ENCODE measurements at places on chromosomes 3 and 15.
A peak's percentile ranks its signal among the peaks of the same experiment; 100 is the strongest.

DNA sequence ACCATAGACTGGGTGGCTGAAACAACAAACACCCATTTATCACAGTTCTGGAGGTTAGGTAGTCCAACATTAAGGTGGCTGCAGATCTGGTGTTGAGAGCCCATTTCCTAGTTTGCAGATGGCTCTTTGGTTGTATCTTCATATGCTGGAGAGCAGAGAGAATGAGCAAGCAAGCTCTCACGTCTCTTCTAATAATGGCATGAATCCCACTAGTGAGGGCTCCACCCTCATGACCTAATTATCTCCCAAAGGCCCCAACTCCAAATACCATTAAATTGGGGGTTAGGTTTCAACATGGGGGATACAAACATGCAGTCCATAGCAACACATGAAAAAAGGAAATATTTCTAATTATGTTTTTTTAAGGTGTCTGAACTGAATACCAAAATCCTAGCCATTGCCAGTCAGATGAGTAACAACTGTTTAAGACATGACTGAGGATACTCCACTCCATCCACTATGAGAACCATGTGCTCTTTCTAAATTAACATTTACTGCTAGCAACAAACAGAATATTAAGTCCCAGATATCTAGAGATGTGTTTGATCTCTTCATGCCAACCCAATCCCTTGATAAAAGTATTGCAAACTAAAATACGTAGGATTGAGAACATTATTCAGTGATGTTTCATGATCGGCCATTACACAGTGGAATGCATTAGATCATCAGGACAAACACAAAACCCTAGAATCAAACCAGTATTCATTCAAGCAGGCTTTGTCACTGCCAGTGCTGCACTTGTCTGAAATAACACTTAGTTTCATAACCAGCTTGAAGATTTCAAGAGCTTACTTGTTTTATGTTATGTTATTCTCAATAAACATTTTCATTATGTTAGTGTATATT, 340.3 kb downstream of the SLC9A9 start:
- no peak for DNase-seq

DNA sequence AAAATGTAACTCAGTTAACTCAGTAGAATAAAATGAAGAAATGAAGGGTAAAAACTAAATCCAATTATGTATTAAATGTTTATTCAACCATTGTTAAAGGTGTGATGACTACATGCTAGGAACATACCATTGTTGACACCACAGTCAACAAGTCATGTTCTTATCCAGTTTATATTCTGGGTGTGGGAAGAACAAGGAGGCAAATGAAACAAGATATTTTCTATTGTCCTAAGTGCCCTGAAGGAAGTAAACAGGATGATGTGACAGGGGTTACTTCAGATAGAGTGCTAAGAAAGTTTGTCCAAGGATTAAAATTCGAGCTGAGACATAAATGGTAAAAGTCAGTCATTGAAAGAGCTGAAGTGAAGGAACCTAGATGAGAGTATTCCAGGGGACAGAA, 13.1 kb downstream of the AP3S2 start:
- DNase-seq, result no peak

DNA sequence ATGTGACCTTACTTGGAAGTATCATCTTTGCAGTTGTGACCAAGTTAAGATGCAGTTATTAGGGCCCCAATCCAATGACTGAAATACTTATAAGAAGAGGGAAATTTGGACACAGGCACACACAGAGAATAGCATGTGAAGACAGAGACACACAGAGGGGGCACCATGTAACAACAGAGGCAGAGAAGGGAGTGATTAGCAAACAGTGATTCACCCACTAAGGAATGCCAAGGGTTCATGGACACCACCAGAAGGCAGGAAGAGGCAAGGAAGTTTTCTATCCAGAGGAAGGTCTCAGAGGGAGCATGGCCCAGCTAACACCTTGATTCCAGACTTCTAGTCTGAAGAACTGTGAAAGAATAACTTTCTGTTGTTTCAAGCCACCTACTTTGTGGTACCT, 25.0 kb downstream of the SIDT1 start:
- no peak for DNase-seq

GRCh38 chr3:83513677-83514076, 1445.1 kb upstream of the CADM2 start:
- no peak for DNase-seq

- DNase-seq, result no peak
These were observed 160.6 kb upstream of the POU1F1 start for GRCh38 chr3:87436781-87437543.

- no peak for DNase-seq
These were observed 569.8 kb downstream of the VGLL3 start for GRCh38 chr3:86420990-86421739.

DNA sequence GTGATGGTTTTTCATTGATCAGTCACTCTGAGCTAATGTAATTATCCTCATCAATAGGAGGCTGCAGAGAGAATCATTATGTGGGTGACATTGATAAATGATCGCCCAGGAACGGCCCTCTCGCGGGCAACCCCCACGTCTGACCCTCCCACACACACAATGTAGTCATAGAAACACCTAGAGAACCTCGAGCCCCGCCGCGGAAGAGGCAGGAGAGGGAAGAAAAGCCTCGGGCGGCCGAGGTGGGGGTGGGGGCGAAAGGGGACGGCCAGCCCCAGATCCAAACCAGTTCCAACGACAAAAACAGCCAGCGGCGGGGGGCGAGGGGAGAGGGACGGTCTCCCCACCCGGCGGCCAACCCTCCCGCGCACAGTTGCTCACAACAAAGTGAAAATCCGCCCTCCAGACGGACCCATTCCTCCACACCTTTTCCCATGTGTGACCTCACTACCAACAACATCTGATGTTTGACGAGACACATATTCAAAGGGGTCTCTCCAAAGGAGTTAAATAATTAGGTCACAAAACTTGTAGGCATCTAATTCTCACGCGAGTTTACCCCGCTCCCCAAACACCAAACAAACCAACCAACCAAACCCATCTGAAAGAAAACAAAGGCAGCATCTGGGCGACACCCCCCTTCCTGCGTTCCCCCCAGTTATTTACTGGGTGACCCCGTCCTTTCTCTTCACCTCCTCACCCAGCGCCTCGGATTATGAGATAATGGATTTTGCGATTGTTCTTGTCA, 213.0 kb downstream of the MEIS2 start:
- DNase-seq, result no peak

DNA sequence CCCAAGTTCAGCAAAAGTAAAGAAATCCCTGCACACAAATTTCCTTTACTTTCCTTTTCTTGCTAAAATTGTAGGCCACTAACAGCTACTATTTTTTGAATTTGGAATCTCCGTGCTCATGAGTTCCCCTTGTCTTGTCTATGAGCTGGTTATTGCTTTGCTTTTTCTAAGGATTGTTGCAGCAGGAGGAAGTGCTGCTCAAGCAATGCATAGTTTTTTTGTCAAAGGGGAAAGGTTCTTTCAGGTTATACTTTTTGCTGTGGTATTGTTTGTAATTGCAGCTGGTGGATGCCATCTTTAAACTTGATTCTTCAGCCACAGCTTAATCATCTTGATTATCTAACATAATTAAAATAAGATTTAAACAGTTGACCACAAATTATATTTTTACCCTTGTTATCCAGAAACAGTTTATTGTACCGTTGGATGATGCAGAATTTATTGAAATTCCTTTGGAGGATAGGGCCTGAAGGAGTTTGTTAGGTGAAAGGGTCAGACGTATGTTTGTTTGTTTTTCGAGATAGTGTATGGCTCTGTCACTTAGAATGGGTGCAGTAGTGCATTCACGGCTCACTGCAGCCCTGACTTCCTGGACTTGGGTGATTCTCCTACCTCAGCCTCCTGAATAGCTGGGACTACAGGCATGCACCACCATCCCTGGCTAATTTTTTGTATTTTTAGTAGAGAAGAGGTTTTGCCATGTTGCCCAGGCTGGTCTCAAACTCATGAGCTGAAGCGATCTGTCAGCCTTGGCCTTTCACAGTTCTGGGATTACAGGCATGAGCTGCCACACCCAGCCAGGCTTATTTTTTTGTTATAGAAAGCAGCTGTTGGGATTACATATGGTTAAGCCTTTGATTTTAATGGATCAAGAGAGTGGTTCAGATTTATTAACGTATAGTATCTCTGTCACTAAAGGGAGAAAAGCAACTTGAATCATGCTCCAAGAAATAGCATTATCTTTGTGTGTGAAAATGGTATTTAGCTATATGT, 11.7 kb downstream of the MGA start:
- DNase-seq, result no peak

DNA sequence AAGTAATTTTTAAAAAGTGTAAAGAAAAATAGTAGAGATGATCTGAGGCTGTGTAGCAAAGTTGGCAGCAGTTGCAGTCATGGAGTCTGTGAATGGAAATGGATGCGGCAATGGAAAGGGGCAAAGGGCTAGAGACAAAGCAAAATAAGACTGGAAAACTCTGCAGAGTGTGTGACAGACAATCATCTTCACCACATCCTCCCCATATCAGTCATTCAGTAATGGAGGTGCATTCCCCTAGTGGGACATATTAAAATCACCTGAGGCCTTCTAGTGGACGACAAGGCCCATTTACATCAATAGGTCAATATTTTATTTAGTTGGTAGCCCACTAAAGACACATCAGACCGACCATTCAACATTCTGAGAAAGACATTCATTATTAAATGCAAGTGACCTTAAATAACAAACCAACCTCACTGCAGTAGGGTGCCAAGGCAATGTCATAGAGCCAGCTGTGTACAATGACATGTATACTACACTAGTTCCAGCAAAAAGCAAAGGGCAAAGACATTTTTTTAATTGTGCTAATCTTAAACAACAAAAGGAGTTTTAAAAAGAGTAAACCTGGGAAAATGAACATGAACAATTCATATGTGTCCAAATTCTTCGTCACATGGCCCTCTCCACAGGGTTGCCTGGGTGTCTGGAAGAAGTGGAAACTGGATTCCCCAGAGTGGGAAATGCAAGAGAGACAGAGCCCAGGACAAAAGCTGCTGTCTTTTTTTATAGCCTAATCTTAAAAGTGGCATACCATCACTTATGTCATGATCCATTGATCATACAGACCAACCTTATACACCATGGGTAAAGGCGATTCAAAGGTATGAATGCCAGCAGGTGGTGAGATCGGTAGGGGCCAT, 15.6 kb upstream of the RAP2B start:
- DNase-seq, result no peak

GRCh38 chr3:111667621-111668239, 72.6 kb upstream of the ZBED2 start:
- peak; percentile 66 for DNase-seq

DNA sequence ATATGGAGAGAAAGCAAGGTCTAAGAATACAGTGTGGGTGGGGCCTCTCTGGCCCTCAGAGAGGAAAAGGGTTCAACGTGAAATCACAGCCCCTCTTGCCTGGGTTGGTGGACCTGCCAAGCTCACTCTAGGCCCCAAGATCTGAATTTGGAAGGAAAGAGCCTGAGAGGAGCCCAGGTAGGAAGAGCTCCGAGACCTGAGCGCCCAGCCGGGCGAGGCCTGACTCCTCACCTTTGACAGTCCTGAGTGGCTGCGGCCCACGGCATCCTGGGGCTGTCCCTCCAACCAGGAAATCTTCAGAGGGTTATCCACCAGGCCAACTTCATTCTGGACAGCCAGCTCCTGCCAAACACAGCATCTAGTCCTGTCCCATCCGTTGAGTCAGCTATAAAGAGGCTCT, 3.7 kb downstream of the C15orf62 start:
- no peak for DNase-seq

DNA sequence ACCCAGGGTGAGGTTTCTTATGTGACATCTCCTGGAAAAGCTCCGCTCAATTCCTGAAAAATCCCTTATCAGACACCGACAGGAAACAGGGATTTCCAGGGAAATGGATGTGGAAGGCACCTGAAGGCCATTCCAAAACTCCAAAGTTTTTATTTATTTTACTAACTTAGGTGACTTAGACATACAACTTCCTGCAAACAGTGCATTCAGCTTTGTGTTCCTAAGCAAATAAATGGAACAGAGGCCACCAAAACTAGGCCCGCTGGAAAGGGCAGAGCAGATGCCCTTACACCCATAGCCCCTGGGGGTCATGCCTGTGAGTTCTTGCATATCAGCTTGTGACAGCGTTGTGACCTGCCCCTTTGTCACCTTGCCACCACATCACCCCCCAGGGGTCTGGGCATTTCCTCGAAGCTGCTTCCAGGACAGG, 239.4 kb downstream of the XXYLT1 start:
- no peak for DNase-seq

- no peak for DNase-seq
These were observed 217.4 kb upstream of the EOMES start for GRCh38 chr3:27939521-27939920.

GRCh38 chr3:132981719-132982118, 56.5 kb upstream of the TMEM108 start:
- no peak for DNase-seq

- no peak for DNase-seq
These were observed 106.2 kb downstream of the HERC1 start for GRCh38 chr15:63727542-63727941.

DNA sequence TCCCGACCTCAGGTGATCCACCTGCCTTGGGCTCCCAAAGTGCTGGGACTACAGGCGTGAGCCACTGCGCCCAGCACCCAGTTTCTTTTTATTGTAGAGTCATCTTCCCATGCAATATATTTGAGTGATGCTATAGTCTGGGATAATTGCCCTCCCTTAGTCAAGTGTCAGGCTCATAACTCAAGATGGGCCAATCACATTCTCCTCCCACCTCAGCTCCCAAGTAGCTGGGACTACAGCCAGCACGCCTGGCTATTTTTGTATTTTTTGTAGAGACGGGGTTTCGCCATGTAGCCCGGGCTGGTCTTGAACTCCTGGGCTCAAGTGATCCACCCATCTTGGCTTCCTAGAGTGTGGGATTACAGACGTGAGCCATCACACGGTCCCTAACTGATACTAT, 15.2 kb upstream of the PTPN9 start:
- no peak for DNase-seq

GRCh38 chr3:14393440-14394106, 8.8 kb upstream of the SLC6A6 start:
- no peak for DNase-seq

DNA sequence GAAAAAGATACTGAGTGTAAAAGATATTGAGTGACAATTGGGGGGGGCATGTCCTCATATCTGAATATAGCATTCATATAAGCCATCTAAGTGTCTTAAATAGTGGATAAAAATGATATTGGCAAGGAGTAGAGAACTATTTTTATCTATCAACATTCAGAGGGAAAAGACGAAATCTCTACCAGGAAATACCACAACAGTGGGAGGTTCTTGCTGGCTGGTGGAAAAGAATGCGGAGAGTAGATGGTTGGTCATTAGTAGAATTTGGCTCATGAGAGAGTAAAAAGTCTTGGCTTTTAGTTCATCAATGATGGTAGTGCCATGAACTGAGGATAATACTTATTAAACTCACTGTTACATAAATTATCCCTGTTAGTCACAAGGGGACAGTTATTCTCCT, 4.8 kb upstream of the TCF12 start:
- DNase-seq, result no peak

- DNase-seq, result no peak
These were observed 18.4 kb downstream of the EMC4 start for GRCh38 chr15:34243226-34243625.
